Stomach (tissue), 19 donors: ENCODE measurements at places on chromosomes 5 and 9. TPM values are rescaled to one million over a fixed set of nuclear protein-coding genes. Genes with fewer than 3 reads are reported as not detected.

OR2K2 gene
- polyA plus RNA-seq = not detected

DNA sequence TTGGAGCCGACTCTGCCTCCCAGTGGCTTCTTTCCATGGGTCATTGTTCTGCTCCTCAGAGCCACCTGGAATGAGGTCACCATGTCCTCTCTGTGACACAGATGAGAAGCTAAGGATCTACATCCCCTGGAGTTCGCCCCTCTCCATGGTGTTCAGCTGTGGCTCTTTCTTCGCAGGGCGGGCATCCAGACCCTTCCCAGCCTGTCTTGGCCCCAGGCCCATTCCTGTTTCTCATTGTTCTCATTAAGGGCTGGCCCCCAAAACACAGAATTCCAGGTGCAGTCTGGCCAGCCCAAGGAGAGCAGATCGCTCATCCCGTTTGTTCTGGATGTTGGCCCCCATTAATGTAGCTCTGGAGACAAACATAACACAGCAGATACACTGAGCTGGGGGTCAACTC, 66.4 kb upstream of the COL15A1 start:
- peaks cover 26% of the 10 kb centered on the region for H3K4me1 ChIP-seq
- H3K27me3 ChIP-seq = no peaks in the 10 kb centered on the region
- DNase-seq = no peak
- no peak overlapping the region for H3K27ac ChIP-seq

RGMB gene
- polyA plus RNA-seq = 8.4 TPM

DNA sequence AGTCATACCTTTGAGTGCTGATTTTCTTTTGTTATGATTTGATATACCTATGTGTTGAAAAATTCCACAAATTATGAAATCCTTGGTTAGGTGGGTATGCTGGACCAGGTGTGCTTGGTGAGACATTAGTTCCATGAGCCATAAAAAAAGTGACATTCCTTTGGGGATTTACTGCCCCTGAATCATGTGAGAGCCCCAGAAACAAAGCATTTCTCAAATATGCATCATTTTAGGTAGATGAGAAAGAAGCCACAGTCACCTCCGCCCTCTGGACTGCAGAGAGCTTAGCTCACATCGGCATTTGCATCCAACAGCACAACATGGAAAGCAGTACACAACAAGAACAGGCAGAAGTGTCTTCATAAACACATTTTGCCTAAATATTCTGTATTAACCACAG, 55.3 kb downstream of the DAP start:
- no peak overlapping the region for H3K4me3 ChIP-seq
- no peak for DNase-seq
- H3K27me3 ChIP-seq = no peaks in the 10 kb centered on the region
- no peaks in the 10 kb centered on the region for H3K36me3 ChIP-seq
- no peak overlapping the region for H3K27ac ChIP-seq

DNA sequence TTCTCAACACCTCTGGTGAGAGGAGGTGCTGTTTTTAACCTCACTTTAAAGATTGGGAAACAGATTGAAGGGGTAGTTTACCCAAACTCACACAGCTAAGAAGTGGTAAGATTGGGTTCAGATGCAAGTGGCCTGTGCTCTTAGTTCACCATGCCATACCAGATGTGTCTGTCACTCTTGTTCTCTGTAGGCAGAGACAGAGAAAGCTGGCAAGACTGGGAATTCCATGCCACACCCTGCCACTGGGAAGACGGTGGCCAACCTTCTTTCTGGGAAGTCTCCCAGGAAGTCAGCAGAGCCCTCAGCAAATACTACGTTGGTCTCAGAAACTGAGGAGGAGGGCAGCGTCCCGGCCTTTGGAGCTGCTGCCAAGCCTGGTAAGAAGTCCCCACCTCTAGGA, 11.0 kb downstream of the TCOF1 start:
- no peaks in the 10 kb centered on the region for H3K27me3 ChIP-seq
- no peak overlapping the region for H3K27ac ChIP-seq
- no peaks in the 10 kb centered on the region for H3K4me1 ChIP-seq
- H3K4me3 ChIP-seq = no peak overlapping the region
- H3K36me3 ChIP-seq = peaks cover 76% of the 10 kb centered on the region

GRCh38 chr9:96478829-96479371, 28.9 kb downstream of the HABP4 start:
- no peaks in the 10 kb centered on the region for H3K36me3 ChIP-seq
- H3K4me3 ChIP-seq = no peak overlapping the region
- H3K4me1 ChIP-seq = no peaks in the 10 kb centered on the region
- H3K27me3 ChIP-seq = no peaks in the 10 kb centered on the region
- DNase-seq = no peak
- no peak overlapping the region for H3K27ac ChIP-seq

GRCh38 chr5:64807520-64807919, 38.8 kb downstream of the CWC27 start:
- no peak overlapping the region for H3K27ac ChIP-seq
- H3K4me1 ChIP-seq = no peaks in the 10 kb centered on the region
- H3K36me3 ChIP-seq = peaks cover 31% of the 10 kb centered on the region
- no peaks in the 10 kb centered on the region for H3K27me3 ChIP-seq
- peak; percentile 41 for DNase-seq

GRCh38 chr9:110582156-110582555, 2.6 kb upstream of the SVEP1 start:
- H3K36me3 ChIP-seq = no peaks in the 10 kb centered on the region
- H3K4me3 ChIP-seq = no peak overlapping the region
- H3K27me3 ChIP-seq = peaks cover 6% of the 10 kb centered on the region
- peaks cover 24% of the 10 kb centered on the region for H3K4me1 ChIP-seq

TCF7 gene
- polyA plus RNA-seq = 8.0 TPM

GRCh38 chr5:54673523-54674225, 156.1 kb downstream of the SNX18 start:
- H3K4me1 ChIP-seq = peaks cover 5% of the 10 kb centered on the region
- no peaks in the 10 kb centered on the region for H3K27me3 ChIP-seq
- no peak overlapping the region for H3K4me3 ChIP-seq
- no peaks in the 10 kb centered on the region for H3K36me3 ChIP-seq

DNA sequence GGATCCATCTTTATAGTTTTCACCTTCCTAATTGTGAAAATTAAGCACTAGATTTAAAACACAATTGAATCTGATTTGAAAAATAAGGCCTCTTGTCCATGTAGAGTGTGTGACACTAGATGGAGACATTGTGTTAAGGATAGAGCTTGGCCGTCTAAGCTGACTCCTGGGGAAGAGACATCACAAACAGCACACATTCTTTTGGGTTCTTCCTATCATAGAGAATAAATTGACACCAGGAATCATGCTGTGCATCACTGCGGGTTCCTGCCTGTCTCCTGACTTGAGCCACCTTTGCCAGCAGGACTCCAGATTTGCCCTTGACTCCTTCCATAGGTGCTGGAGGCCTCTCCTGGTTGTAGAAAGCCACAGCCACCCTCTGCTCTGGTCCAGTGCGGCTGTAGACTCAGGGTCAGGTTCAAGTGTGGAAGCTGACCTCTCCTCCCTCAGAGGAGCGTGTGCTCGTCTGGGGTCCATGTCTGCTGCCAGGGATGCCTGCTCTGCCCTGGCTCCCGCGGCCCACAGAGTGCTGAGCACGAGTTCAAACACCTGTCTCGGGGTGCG, 11.2 kb downstream of the ROPN1L start:
- H3K4me3 ChIP-seq = no peak overlapping the region
- H3K27me3 ChIP-seq = no peaks in the 10 kb centered on the region
- no peaks in the 10 kb centered on the region for H3K36me3 ChIP-seq
- peak; percentile 87 for DNase-seq
- H3K27ac ChIP-seq = no peak overlapping the region
- H3K4me1 ChIP-seq = no peaks in the 10 kb centered on the region

DNA sequence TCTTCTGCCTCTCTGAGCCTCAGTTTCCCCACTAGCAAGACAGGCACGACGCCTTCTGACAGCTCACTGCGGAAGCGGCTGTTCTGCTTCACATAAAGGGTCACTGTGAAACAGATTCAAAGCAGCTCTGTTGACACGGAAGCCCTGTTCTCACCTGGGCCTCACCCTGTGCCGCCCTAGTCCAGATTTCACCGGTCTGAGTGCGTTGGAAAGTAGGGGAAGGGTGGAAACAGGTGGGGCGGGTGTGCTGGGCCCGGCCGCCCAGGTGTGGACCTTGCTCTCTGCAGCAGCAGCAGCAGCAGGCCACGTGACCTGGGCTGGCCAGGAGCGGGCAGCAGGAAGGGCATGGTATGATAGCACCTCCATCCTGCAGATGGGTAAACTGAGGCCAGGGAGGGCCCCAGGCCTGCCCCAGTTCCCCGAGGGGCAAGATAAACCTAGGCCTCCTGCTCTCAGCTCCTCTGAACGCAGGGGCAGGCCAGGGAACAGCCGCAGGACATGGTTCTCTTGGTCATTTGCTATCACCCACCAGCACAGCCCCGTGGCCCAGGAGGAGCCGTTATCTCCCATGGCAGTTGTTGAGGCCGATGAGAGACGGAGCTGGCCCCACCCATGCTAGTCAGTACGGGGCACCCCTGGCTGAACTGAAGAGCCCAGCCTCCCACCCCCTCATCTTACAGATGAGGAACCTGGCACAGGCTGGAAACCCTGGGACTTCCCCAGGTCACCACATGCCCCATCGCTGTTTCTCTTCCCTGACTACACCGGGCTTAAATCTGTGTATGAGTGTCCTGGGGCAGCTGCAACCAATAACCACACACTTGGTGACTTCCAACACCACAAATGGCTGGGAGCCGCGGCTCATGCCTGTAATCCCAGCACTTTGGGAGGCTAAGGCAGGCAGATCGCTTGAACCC, 12.1 kb downstream of the PTGES2 start:
- H3K27ac ChIP-seq = peak overlapping the region; percentile 91
- peak; percentile 97 for DNase-seq
- H3K4me1 ChIP-seq = peaks cover 50% of the 10 kb centered on the region
- H3K4me3 ChIP-seq = peak overlapping the region; percentile 43

LRRC19 gene
- polyA plus RNA-seq = not detected

SLC36A3 gene
- polyA plus RNA-seq = not detected

GRCh38 chr5:82106756-82107155, 134.9 kb downstream of the ATG10 start:
- H3K4me3 ChIP-seq = no peak overlapping the region
- no peaks in the 10 kb centered on the region for H3K4me1 ChIP-seq
- H3K27ac ChIP-seq = no peak overlapping the region
- H3K36me3 ChIP-seq = no peaks in the 10 kb centered on the region
- no peak for DNase-seq

GMCL2 gene
- polyA plus RNA-seq = not detected

STK32A gene
- polyA plus RNA-seq = 0.61 TPM

DNA sequence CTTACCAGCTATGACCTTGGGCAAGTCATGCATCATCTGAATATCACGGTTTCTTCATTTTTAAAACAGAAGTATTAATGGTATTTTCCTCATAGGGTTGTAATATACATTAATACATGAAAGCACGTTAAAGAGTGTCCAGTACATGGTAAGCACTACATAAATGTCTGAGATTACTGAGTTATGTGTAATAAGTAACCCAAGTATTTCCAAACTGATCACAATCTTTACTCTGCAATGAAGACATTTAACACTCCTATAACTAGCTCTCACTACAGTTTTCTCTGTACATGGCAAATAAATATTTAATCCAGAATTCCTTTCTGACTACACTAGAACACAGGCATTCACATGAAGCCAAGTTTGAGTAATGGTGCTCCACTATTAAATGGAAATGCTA, 4.0 kb downstream of the GLDC start:
- H3K4me3 ChIP-seq = no peak overlapping the region
- no peaks in the 10 kb centered on the region for H3K36me3 ChIP-seq
- H3K4me1 ChIP-seq = peaks cover 24% of the 10 kb centered on the region
